Aorta (tissue), 5 donors: ENCODE measurements at places on chromosomes 16 and 17. TPM values are rescaled to one million over a fixed set of nuclear protein-coding genes. Genes with fewer than 3 reads are reported as not detected.
A peak's percentile ranks its signal among the peaks of the same experiment; 100 is the strongest.

The MTSS2 gene
- total RNA-seq: 65.7 TPM

The ULK2 gene
- 21.9 TPM for total RNA-seq

The TMC8 gene
- 6.6 TPM for total RNA-seq

The GP1BA gene
- total RNA-seq: not detected

The SNX11 gene
- 18.8 TPM for total RNA-seq

The CTRB2 gene
- 9.1 TPM for total RNA-seq

The DHX38 gene
- total RNA-seq: 63.4 TPM

The GFER gene
- total RNA-seq: 11.3 TPM

DNA sequence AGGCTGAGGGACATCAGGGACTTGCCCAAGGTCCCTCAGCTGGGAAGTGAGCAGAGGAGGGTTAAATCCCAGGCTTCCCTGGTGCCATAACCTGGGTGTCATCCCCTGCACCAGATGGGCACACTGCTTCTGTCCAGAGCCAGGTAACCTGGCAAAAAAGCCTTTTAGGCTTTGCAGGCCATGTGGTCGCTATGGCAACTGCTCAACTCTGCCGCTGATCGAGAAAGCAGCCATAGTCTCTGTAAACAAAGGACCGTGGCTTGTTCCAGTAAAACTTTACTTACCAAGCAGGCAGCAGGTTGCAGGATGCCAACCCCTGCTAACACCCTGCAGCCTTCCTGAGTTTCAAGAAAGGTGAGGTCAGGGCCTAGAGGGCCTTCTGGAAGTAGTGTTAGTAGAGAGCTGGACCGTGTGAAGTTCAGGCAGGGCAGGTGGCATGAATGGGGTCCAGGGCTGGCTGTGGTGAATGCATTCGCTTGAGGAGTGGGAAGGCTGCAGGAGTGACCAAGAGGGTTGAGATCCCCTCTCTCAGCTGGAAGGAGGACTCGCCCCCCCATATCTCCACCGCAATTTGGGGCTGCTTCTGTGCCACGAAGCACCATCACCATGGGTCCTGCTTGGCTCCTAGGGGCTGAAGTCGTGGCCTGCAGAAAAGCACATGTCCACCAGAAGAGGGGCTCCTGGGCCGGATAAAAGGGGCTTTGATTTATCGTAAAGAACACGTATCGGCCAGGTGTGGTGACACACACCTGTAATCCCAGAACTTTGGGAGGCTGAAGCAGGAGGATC, 91.3 kb downstream of the SOCS1 start:
- no peak overlapping the region for H3K4me3 ChIP-seq
- no peaks in the 10 kb centered on the region for H3K36me3 ChIP-seq
- H3K27me3 ChIP-seq: no peaks in the 10 kb centered on the region
- no peak overlapping the region for H3K27ac ChIP-seq
- DNase-seq: no peak
- peaks cover 11% of the 10 kb centered on the region for H3K4me1 ChIP-seq

DNA sequence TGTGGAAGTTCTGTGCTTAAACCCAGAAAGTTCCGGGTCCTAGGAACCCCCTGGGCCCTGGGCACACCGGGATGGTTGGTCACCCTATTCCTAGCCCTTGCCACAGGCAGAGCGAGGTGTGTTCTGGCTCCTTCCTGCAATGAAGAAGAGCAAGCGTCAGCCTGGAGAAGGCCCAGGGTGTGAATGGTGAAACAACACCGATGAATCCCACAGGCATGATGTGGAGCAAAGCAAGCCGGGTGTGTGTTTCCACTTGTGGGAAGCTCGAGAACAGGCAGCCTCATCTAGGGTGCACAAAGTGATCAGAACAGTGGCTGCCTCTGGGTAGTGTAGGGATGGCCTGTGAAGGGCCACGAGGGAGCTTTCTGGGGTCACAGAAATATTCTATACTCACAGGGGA, 13.8 kb downstream of the KCNG4 start:
- no peak overlapping the region for H3K27ac ChIP-seq
- no peak for DNase-seq
- H3K36me3 ChIP-seq: no peaks in the 10 kb centered on the region
- no peaks in the 10 kb centered on the region for H3K27me3 ChIP-seq
- no peaks in the 10 kb centered on the region for H3K4me1 ChIP-seq
- no peak overlapping the region for H3K4me3 ChIP-seq

GRCh38 chr17:28204751-28205150, 114.2 kb upstream of the TMEM97 start:
- H3K27ac ChIP-seq: no peak overlapping the region
- no peaks in the 10 kb centered on the region for H3K36me3 ChIP-seq
- H3K4me3 ChIP-seq: no peak overlapping the region

GRCh38 chr17:73820686-73821448, 176.6 kb upstream of the SDK2 start:
- no peaks in the 10 kb centered on the region for H3K4me1 ChIP-seq
- H3K27ac ChIP-seq: no peak overlapping the region
- H3K36me3 ChIP-seq: no peaks in the 10 kb centered on the region
- no peak for DNase-seq

- H3K27ac ChIP-seq: no peak overlapping the region
- no peak for DNase-seq
- H3K4me3 ChIP-seq: no peak overlapping the region
- H3K36me3 ChIP-seq: no peaks in the 10 kb centered on the region
- H3K4me1 ChIP-seq: no peaks in the 10 kb centered on the region
- H3K27me3 ChIP-seq: no peaks in the 10 kb centered on the region
Observed at GRCh38 chr16:22413819-22414218, 39.4 kb upstream of the CDR2 start.

DNA sequence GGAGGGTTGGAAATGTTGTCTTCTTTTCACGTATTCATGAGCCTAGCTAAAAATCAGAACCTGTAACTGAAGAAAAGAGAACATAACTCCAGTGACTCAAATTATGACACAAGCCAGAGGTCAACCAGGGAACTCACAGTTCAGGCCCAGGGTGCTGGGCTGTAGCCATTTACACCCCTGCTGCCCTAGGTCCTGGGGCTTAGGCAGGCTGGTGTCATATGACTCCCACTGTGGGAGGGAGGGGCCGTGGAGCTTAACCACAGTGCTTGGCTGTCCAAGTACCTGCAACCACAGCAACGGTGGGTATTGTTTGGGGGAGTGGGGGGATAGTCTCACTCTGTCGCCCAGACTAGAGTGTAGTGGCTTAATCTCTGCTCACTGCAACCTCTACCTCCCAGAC, 71.1 kb upstream of the AMZ2 start:
- no peak overlapping the region for H3K4me3 ChIP-seq
- H3K4me1 ChIP-seq: no peaks in the 10 kb centered on the region
- H3K36me3 ChIP-seq: no peaks in the 10 kb centered on the region
- no peaks in the 10 kb centered on the region for H3K27me3 ChIP-seq

- no peak overlapping the region for H3K27ac ChIP-seq
- H3K36me3 ChIP-seq: no peaks in the 10 kb centered on the region
- H3K4me1 ChIP-seq: no peaks in the 10 kb centered on the region
- H3K4me3 ChIP-seq: no peak overlapping the region
Observed at GRCh38 chr16:2702871-2703745, 16.9 kb downstream of the PRSS27 start.

- peak overlapping the region; percentile 90 for H3K27ac ChIP-seq
- H3K4me3 ChIP-seq: peak overlapping the region; percentile 29
- no peak for DNase-seq
- no peaks in the 10 kb centered on the region for H3K36me3 ChIP-seq
- H3K4me1 ChIP-seq: no peaks in the 10 kb centered on the region
Observed at GRCh38 chr17:50289278-50289677, 15.0 kb downstream of the TMEM92 start.

- no peak for DNase-seq
- no peaks in the 10 kb centered on the region for H3K36me3 ChIP-seq
- H3K27me3 ChIP-seq: no peaks in the 10 kb centered on the region
Observed at GRCh38 chr17:57439651-57440050, 183.3 kb downstream of the MSI2 start.

GRCh38 chr17:46935658-46936266, 12.8 kb downstream of the GOSR2 start:
- no peaks in the 10 kb centered on the region for H3K27me3 ChIP-seq
- H3K36me3 ChIP-seq: peaks cover 16% of the 10 kb centered on the region
- H3K4me3 ChIP-seq: no peak overlapping the region

GRCh38 chr17:10624969-10625368, 32.1 kb downstream of the MYH3 start:
- DNase-seq: no peak
- H3K36me3 ChIP-seq: no peaks in the 10 kb centered on the region
- H3K4me1 ChIP-seq: no peaks in the 10 kb centered on the region
- H3K27ac ChIP-seq: no peak overlapping the region
- H3K4me3 ChIP-seq: no peak overlapping the region

DNA sequence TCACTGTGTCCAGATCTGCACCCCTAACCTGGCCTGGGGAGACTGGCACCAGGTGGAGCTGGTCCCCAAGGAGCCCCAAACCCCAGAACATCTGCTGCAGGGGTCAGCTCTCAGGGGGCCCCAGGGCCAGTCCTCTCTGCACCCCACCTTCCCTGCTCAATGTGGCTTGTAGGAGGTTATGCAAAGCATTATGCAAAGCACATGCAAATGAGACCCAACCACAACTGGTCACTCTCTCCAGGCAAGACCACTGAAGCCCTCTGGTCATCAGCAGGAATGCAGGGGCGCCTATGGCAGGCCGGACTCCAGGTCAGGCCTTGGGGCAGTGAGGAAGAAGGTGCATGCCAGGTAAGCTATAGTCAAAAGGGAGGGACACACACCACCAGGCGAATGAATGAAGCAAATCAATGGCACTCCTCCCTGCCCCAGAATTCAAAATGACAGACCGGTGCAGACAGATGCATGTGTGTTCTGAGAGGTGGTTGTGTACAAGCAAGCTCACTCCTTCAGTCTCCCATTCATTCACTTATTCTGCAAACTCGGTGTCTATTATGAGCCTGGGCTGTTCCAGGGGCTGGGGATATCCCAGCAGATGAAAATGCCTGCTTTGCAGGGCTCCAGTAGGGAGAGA, 48.0 kb downstream of the TMEM235 start:
- no peaks in the 10 kb centered on the region for H3K27me3 ChIP-seq
- no peaks in the 10 kb centered on the region for H3K36me3 ChIP-seq
- H3K4me3 ChIP-seq: no peak overlapping the region
- no peak for DNase-seq
- no peaks in the 10 kb centered on the region for H3K4me1 ChIP-seq

DNA sequence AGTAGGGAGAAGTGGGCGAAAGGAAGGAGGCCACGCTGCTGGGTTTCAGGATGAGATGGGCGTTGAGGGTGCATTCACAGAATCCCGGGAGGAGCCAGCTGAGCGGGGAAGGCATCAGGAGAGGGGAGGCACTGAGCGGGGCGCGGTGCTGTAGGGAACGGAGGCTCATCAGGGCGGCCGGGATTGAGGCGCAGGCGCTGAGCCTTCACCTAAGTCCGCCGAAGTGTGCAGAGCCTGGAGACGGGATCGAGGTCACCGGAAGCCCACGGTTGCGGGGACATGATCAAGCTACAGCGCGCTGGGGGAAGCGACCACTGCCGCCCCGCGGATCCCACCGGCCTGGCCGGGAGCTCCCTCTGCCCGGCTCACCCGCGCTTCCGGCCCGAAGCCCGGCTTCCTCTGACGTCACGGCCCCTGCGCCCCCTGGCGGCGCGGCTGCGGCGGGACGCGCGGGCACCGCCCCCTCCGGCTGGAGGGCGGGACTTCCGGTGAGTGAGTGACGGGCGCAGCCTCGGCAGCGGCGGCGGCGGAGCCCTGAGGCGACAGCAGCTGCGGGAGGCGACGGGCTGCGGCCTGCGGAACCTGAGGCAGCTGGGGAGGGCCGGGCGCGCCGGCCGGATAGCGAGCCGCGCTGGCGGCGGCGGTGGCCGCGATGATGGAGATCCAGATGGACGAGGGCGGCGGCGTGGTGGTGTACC, at the start of gene MAPK8IP3:
MAPK8IP3 (plus strand) TSS at position 508 of the 698 bp plus-strand sequence; CDS start at position 653, 145 bp downstream.
- H3K36me3 ChIP-seq: no peaks in the 10 kb centered on the region
- no peaks in the 10 kb centered on the region for H3K4me1 ChIP-seq
- peak within 1 kb of the TSS; percentile 92 for H3K27ac ChIP-seq
- H3K4me3 ChIP-seq: peak within 1 kb of the TSS; percentile 71

DNA sequence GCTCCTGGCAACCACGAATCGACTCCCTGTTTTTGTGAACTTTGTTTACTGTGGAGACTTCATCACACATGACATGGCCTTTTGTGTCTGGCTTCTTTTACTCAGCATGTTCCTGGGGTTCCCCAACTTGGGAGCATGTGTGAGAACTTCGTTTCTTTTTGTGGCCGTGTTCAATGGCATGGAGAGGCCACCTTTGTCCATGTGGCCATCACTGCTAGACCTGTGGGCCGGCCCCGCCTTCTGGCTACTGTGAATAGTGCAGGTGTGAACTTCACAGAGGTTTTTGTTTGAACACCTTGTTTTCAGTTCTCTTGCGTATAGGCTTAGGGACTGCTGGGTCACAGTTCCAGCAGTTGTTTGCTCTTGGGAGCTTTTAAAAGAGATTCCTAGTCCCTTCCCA, 5.7 kb upstream of the SLC38A8 start:
- no peak overlapping the region for H3K27ac ChIP-seq
- peak; percentile 52 for DNase-seq
- peaks cover 4% of the 10 kb centered on the region for H3K36me3 ChIP-seq
- H3K4me3 ChIP-seq: no peak overlapping the region
- no peaks in the 10 kb centered on the region for H3K4me1 ChIP-seq

DNA sequence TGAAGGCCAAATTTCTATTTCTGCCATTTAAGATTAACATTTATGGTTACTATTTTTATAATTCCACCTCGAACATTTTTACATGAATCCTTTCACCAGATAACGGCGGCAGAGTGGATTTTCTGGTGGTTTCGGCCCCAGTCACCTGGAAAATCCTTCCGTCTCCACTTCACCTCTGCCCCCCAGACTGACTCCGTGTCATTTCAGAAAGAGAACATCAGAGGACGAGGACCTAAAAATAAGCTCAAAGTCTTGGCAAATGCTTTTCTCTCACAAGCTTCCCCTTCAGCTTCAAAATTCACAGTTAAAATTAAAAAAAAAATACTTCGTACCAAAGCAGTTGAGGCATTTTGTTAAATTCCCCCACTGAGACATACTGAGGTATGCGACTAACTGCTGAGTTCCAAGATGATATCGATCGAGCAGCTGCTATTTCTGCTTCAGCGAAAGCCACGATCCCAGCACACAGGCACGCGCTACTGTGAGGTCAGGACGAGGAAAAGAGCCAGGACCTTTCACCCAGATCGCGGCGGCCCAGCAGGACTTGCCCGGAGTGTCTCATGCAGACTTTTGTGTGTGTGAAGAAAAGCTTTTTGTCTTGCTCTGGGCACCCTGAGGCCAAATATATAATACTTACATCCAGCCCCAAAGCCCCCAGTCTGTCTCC, 36.8 kb downstream of the ASPA start:
- peak; percentile 90 for DNase-seq
- no peaks in the 10 kb centered on the region for H3K27me3 ChIP-seq
- no peaks in the 10 kb centered on the region for H3K36me3 ChIP-seq

- no peak overlapping the region for H3K4me3 ChIP-seq
- H3K27me3 ChIP-seq: no peaks in the 10 kb centered on the region
- H3K4me1 ChIP-seq: no peaks in the 10 kb centered on the region
- no peaks in the 10 kb centered on the region for H3K36me3 ChIP-seq
- H3K27ac ChIP-seq: no peak overlapping the region
Observed at GRCh38 chr16:2016407-2016922, 3.1 kb upstream of the NPW start.

GRCh38 chr17:39231091-39231561, 5.4 kb upstream of the STAC2 start:
- H3K27ac ChIP-seq: no peak overlapping the region
- H3K4me1 ChIP-seq: no peaks in the 10 kb centered on the region
- H3K27me3 ChIP-seq: no peaks in the 10 kb centered on the region
- DNase-seq: no peak

- no peaks in the 10 kb centered on the region for H3K36me3 ChIP-seq
- H3K4me3 ChIP-seq: no peak overlapping the region
- DNase-seq: no peak
- H3K4me1 ChIP-seq: no peaks in the 10 kb centered on the region
- H3K27me3 ChIP-seq: no peaks in the 10 kb centered on the region
Observed at GRCh38 chr17:72772331-72772821, 320.1 kb downstream of the SLC39A11 start.

- DNase-seq: peak; percentile 57
- no peak overlapping the region for H3K27ac ChIP-seq
- H3K27me3 ChIP-seq: no peaks in the 10 kb centered on the region
- no peaks in the 10 kb centered on the region for H3K36me3 ChIP-seq
Observed at GRCh38 chr17:58323366-58324055, 5.1 kb downstream of the TSPOAP1 start.
